ENCODE measurements at places on chromosomes 2 and 18.

- DNase-seq = no peak
Observed at GRCh38 chr2:108621687-108622681, 87.7 kb downstream of the LIMS1 start.

DNA sequence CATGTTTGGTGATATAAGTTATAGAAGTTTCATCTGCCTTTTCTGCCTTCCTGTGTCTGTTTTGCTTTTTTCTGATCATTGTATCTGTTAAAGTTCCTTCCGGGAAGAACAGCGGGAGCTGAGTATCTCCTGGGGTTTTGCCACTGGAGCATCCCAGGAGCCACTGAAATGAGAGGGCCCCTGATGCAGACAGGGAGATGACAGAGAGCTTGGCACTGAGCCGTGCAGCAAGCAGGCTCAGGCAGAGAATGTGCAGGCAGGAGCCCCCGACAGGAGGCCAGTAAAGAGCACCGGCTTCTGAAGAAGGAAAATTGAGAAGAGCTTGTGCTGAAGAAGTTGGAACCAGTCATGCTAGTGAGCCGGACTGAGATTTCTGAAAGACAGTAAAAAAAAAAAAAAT, 137.8 kb downstream of the TDRD15 start:
- DNase-seq = no peak

- DNase-seq = no peak
Observed at GRCh38 chr2:70790136-70790828, at the start of gene FIGLA. Gene FIGLA (minus strand): TSS chr2:70790643. CDS start chr2:70790638, 5 bp downstream.

GRCh38 chr18:28422577-28422976, 245.6 kb upstream of the CDH2 start:
- DNase-seq = no peak

- peak; percentile 30 for DNase-seq
Observed at GRCh38 chr18:75478996-75479880, 51.7 kb upstream of the SMIM21 start.

DNA sequence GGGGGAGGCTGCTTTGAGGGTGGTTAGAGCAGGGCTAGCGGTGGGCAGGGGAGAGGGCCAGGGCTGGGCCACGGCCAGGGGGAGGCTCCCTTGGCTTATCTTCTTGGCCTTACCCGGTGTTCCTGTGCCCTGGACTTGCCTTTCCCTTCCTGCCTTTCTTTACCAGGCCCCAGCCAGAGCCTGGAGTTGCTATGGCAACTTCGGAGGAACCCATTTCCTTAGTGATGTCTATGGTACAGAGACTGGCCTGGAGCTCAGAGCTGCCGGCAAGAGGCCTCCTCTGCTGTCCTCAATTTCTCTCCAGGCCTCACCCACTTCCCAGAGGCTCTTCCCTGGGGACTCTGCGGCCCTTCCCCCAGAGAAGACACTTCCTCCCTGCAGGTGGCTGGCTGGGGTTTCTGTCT, 11.5 kb downstream of the SPEG start:
- DNase-seq = no peak

GRCh38 chr18:577643-578375, 2.4 kb upstream of the CETN1 start:
- no peak for DNase-seq

DNA sequence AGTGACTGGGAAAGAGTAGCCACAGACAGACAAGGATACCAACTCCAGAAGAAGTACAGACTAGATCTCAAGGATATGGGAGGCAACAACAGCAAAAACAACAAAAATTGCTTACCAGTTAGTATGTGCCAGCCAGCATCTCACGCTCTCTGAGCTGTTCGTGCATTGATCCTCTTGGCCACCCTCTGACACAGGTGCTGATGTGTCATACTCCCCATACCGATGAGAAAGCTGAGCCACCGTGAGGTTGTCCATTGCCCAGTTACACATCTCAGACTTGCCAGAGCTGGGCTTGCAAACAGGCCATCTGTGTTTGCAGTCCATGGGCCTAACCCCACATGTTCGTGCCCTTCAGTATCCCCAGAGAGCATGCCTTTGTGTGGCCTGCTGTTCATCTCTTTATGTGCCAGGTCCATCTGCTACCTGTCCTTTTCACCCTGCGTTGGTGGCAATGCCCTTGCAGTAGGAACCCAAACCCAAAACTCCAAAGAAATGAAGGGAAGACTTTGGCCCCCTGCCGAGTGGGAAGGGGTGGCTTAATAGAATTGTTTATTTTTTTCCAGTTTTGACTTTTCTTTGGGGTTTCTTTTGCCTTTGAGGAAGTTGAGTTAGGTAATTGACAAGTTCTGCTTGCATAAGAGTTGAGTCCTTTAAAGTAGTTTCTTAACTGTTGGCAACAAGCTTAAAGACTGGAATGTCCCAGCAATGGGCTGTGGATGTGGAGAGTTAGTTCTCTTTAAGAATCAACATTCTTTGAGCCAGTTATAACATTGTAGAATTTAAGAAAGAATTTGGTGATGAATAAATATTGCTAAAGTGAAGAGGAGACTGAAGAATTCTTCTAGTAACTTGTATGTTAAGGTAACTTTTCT, 46.7 kb downstream of the LYPD6B start:
- no peak for DNase-seq

GRCh38 chr2:126771501-126772195, 115.7 kb downstream of the GYPC start:
- DNase-seq = no peak

GRCh38 chr2:3462493-3463104, 56.7 kb downstream of the ADI1 start:
- no peak for DNase-seq

GRCh38 chr2:174686430-174686829, 77.8 kb downstream of the CHRNA1 start:
- DNase-seq = no peak

- no peak for DNase-seq
Observed at GRCh38 chr2:5730386-5730785, 38.2 kb downstream of the SOX11 start.

DNA sequence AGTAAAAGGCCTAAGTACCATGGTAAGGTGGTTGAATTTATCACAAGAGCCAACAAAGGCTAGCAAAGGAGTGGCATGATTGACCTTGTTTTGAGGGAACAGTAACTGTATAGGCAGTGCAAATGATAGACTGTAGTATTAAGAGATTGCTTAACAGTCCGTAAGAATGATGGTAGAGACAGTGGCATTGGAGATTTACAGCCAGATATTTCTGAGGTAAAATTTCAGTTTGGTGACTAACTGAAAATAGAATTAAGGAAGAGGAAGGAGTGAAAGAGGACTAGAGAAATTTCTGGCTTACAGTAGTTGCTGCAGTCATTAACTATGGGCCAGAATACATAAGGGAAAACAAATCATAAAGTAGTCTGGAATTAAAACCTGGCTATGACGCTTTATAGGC, 4.4 kb upstream of the BAZ2B start:
- no peak for DNase-seq

- no peak for DNase-seq
Observed at GRCh38 chr18:1003499-1003898, 98.8 kb downstream of the ADCYAP1 start.

DNA sequence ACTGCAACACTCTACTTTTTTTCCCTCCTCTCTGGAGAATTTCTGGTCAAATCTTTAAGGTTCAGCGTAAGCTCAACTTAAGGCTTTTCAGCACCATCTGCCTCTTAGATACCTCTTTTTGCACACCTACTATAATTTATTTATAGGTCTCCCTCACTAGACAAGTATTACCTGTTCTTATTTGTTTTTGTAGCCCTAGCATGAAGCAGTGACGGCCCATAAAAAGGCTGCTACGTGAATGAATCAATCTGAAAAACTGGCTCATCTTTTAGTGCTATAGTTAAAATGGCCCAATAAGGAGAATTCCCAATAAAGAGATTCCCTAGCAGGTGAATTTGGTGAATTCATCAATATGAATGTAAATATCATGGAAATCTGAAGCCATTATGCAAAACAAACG, 6.5 kb downstream of the RNF149 start:
- DNase-seq = no peak

- DNase-seq = no peak
Observed at GRCh38 chr2:37439131-37439642, 94.8 kb downstream of the QPCT start.
